ENCODE measurements at places on chromosomes 11 and 22.

- no peak overlapping the region for H3K4me3 ChIP-seq
- peak; percentile 65 for DNase-seq
- H3K27ac ChIP-seq: no peak overlapping the region
- H3K4me1 ChIP-seq: no peaks in the 10 kb centered on the region
Observed at GRCh38 chr11:44427432-44427831, 117.5 kb upstream of the ALX4 start.

DNA sequence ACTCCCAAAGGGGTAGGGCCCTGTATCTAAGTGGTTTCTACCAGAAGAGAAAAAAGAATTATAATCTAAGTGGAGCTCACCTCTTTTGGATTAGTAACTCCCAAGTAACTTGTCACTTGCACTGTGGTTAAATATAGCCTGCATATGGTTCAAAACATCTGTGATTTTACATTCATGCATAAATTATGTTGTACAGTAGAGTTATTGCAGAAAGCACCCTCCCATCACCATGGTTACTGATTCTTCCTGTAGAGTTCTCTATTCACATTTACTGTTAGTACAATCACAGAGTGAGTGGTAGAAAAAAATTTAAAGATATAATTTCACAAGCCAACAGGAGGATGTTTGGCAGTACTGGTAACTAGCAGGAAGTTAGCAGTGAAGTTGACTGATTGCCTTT is 80.4 kb downstream of the LRRC4C start:
- H3K4me3 ChIP-seq: no peak overlapping the region
- H3K27me3 ChIP-seq: no peaks in the 10 kb centered on the region
- H3K27ac ChIP-seq: no peak overlapping the region
- H3K4me1 ChIP-seq: peaks cover 4% of the 10 kb centered on the region
- no peak for DNase-seq

- no peak overlapping the region for H3K27ac ChIP-seq
- no peaks in the 10 kb centered on the region for H3K27me3 ChIP-seq
- no peak for DNase-seq
- no peaks in the 10 kb centered on the region for H3K36me3 ChIP-seq
- H3K4me1 ChIP-seq: no peaks in the 10 kb centered on the region
Observed at GRCh38 chr11:117438371-117439000, 110.8 kb downstream of the CEP164 start.

DNA sequence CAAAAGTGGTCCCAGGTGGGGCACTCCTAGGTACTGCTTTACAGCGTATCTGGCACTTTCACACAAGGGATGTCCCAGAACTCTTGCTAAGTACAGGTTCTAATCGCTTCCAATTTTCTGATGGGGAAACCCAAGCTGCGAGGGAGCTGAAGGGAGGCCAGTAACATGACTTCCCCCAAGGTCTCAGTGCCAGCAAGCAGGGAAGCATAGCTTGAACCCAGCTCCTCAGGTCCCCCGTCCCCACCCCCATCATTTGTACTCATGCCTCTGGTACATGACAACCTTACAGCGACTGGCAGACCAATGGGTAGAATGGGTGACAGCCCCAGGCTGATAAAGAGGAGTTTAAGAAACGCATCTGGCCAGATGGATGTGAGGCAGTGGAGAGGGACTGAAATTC is 716 bp upstream of the ABCC8 start:
- no peaks in the 10 kb centered on the region for H3K4me1 ChIP-seq
- DNase-seq: no peak
- peaks cover 33% of the 10 kb centered on the region for H3K27me3 ChIP-seq
- H3K36me3 ChIP-seq: no peaks in the 10 kb centered on the region
- peak overlapping the region; percentile 61 for H3K4me3 ChIP-seq
- H3K27ac ChIP-seq: no peak overlapping the region

DNA sequence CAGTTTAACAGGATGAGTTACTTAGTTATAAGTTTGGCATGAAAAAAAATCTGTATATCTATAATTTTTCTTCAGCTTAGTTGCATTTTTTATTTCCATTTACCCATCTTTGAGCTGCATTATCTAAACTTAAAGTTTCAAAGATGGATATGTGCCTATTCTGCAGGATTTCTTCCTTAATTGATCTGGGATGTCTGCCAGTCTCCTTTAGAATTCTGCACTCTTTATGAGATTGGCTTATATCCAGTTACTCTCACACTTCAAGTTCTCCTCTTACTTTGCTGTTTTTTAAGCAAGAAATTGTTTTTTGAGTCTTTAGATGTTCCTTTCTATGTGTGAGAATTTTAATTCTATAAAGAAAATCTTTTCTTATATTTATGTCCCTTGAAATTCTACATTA is 5.1 kb upstream of the PDGFD start:
- H3K27ac ChIP-seq: no peak overlapping the region
- H3K4me3 ChIP-seq: no peak overlapping the region
- no peaks in the 10 kb centered on the region for H3K4me1 ChIP-seq
- no peaks in the 10 kb centered on the region for H3K27me3 ChIP-seq
- no peaks in the 10 kb centered on the region for H3K36me3 ChIP-seq

- DNase-seq: no peak
- H3K4me1 ChIP-seq: no peaks in the 10 kb centered on the region
- no peak overlapping the region for H3K4me3 ChIP-seq
- H3K36me3 ChIP-seq: peaks cover 25% of the 10 kb centered on the region
- H3K27me3 ChIP-seq: no peaks in the 10 kb centered on the region
Observed at GRCh38 chr11:9280655-9281301, 15.6 kb upstream of the DENND5A start.

- no peak overlapping the region for H3K4me3 ChIP-seq
- no peak overlapping the region for H3K27ac ChIP-seq
- peaks cover 22% of the 10 kb centered on the region for H3K36me3 ChIP-seq
Observed at GRCh38 chr11:66432597-66432996, 6.1 kb downstream of the MRPL11 start.

GRCh38 chr22:17922925-17923903 is 101.1 kb downstream of the MICAL3 start:
- no peak overlapping the region for H3K4me3 ChIP-seq
- DNase-seq: no peak
- no peaks in the 10 kb centered on the region for H3K27me3 ChIP-seq
- H3K27ac ChIP-seq: no peak overlapping the region

Data from H9 (cell line).